ENCODE measurements at places on chromosomes 1 and 21.
A peak's percentile ranks its signal among the peaks of the same experiment; 100 is the strongest.

DNA sequence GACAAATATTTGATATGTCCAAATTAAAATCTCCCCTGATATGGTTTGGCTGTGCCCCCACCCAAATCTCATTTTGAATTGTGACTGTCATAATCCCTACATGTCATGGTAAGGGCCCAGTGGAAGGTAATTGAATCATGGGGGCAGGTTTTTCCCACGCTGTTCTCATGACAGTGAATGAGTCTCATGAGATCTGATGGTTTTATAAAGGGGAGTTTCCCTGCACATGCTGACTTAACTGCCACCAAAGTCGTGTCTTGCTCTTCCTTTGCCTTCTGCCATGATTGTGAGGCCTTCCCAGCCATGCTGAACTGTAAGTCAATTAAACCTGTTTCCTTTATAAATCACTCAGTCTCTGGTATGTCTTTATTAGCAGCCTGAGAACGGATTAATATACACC, 207.0 kb downstream of the BARHL2 start:
- H3K4me3 ChIP-seq = no peak overlapping the region
- H3K27ac ChIP-seq = no peak overlapping the region
- H3K4me1 ChIP-seq = no peaks in the 10 kb centered on the region
- H3K27me3 ChIP-seq = no peaks in the 10 kb centered on the region
- no peaks in the 10 kb centered on the region for H3K36me3 ChIP-seq

DNA sequence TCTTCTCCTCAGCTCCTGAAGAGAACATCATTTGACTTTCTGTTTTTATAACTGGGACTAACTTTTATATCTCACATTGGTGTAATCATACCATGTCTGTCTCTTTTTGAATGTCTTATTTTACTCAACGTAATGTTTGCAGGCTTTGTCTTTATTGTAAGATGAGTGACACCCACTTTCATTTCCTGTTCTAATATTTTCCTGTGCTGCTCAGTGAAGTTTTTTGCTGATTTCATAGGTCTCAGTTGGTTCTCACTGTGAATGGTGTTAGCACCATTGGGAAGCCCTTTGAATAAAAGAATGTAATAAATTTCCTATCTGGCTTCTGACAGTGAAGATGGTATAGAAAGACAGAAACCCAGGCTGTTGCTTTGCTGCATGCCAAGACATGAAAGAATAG, 84.0 kb downstream of the RAVER2 start:
- no peaks in the 10 kb centered on the region for H3K27me3 ChIP-seq
- no peak overlapping the region for H3K4me3 ChIP-seq
- DNase-seq = no peak
- H3K36me3 ChIP-seq = peaks cover 11% of the 10 kb centered on the region
- peak overlapping the region; percentile 35 for H3K27ac ChIP-seq
- H3K4me1 ChIP-seq = peaks cover 25% of the 10 kb centered on the region

DNA sequence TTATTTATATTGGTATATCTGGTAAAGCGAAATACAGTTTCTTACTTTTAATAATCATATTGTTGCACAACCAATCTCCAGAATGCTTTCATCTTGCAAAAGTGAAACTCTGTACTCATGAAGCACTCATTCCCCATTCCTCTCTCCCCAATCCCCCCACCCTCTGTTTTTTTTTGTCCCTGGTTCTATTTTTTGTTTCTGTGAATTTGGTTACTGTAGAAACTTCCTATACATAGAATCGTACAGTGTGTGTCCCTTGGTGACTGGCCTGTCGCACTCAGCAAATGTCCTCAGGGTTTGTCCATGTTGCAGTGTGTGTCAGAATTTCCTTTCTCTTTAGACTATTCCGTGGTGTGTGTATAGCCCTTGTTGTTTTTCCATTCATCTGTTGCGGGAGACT, 7.9 kb upstream of the NLRP3 start:
- H3K27me3 ChIP-seq = no peaks in the 10 kb centered on the region
- H3K4me3 ChIP-seq = peak overlapping the region; percentile 40
- H3K4me1 ChIP-seq = peaks cover 43% of the 10 kb centered on the region
- no peaks in the 10 kb centered on the region for H3K36me3 ChIP-seq

GRCh38 chr1:94974241-94974640, 47.3 kb upstream of the CNN3 start:
- no peaks in the 10 kb centered on the region for H3K4me1 ChIP-seq
- no peaks in the 10 kb centered on the region for H3K36me3 ChIP-seq
- no peaks in the 10 kb centered on the region for H3K27me3 ChIP-seq
- H3K4me3 ChIP-seq = no peak overlapping the region
- no peak overlapping the region for H3K27ac ChIP-seq
- no peak for DNase-seq

DNA sequence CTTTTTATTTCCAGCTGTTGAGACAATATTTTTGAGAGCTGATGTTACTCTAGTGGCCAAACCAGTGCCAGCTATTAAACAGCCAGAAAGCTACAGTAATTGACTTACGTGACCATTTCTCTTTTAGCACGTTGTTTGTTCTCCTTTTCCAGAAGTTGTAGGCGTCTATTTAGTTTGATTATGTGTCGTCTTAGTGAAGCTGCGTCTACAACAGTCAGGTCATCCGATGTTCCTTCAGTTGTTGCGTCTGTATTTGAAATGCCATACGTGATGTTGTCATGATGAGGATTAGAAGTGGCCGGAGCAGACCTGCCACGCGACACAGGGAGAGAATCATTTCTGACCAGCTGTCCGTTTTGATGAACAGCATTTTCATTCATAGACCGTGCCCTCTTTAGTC, 38.2 kb downstream of the TMEM51 start:
- no peak for DNase-seq
- no peak overlapping the region for H3K27ac ChIP-seq
- no peaks in the 10 kb centered on the region for H3K36me3 ChIP-seq

DNA sequence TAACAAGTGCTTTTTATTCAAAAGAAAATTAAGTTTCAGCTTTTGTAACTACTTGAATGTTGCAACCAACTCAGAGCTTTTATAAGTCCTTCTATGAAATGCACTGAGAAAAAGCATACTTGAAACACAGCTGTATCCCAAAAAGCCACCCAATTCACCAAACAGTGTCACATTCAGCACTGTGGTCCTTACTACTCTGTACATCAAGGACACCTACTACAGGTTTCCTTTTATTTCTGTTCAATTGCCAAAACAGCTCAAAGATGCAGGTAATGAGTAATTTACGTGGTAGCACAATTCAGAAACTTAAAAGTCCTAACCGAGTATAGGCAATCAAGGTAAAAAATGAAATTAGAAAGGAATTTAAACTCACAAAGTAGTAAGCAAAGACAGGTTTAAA, 2.5 kb downstream of the EIF4G3 start:
- H3K27ac ChIP-seq = no peak overlapping the region
- no peaks in the 10 kb centered on the region for H3K36me3 ChIP-seq
- peaks cover 17% of the 10 kb centered on the region for H3K4me1 ChIP-seq
- H3K4me3 ChIP-seq = no peak overlapping the region
- no peak for DNase-seq
